ENCODE measurements at places on chromosomes 4 and X.

- no peak for DNase-seq
Measured at GRCh38 chr4:2768124-2768523, 12.0 kb upstream of the TNIP2 start.

DNA sequence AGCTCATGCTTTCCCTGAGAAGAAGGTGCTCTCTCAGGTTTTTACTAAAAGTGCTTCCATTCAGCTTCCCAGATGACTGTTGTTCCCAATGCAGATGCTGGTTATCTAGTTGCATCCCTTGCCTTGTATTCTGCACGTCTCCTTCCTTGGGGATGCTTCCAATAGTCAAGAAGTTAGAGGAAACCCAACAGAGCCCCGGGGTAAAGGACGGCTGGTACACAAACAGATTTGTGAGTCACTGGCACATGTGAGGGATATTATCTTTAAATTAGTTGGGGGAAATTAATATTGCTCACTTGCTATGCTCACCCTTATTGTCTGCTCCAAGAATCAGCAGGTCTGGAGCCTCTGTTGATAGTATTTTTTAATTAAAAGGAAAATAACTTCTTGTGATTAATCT is 465.2 kb upstream of the BOD1L1 start:
- no peak for DNase-seq

DNA sequence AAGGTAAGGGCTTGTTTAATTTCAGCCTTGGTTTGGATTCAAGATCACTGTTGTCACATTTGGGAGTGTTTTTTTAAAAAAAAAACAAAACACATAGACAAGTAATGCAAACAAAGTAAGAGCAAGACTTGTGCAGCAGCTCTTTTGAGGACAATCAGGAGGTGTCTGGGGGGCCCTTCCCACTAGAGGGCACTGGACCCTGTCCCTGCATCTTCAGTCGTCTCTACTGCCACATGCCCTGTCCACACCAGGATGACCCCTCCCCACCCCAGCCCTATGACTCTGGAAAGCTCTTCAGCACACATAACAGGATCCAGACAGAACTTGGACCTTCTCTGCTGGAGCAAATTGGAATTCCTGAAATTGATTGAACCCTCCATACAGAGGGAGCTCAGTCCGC is 71.0 kb downstream of the USP46 start:
- DNase-seq: peak; percentile 15

DNA sequence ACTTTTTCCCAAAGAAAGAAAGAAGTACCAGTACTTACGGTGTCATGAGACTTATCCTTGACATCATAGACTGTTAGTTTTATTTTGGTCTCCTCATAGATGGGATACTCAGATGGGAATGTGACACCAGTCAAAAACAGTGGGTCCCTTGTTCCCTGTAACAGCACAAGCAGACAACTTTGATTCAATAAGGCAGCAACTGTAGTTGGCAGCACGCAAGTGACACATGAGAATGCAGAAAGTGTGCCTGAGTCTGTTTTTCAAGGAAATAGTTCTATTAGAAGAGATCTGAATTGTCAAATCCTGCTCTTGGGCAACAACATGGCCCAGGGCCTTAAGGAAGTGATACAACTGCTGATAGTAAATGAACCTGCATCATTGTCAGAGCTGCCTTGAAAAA is 443.2 kb downstream of the INPP4B start:
- DNase-seq: no peak

- no peak for DNase-seq
Measured at GRCh38 chr4:140296335-140297220, 76.9 kb upstream of the SCOC start.

- no peak for DNase-seq
Measured at GRCh38 chr4:1830642-1831228, 25.2 kb downstream of the LETM1 start.

DNA sequence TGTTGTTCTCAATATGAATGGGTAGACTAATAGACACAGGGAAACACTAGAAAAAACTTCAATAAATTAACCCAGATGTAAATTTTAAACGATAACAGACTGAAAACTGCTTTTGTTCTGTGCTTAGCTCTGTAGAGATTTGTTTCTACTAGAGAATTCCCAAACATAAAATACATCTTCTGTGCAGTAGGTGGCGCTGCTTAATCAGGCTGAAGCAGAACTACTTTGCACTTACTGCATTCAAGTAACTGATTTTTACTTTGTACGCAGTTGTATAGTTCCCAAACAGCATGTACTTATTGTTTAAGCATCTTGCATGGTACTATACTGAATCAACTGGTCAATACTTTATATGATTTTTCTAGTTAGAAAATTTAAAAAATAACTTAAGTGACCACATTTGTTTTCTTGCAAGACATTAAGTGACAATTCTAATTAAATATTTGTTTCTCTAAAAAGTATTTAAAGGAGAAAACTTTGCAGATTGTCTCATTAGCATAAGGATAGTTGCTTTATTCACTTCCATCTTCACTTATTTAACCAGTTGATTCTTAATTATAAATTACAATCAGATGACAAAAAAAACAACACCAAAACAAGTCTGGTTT is 490.6 kb downstream of the IL15 start:
- peak; percentile 54 for DNase-seq

DNA sequence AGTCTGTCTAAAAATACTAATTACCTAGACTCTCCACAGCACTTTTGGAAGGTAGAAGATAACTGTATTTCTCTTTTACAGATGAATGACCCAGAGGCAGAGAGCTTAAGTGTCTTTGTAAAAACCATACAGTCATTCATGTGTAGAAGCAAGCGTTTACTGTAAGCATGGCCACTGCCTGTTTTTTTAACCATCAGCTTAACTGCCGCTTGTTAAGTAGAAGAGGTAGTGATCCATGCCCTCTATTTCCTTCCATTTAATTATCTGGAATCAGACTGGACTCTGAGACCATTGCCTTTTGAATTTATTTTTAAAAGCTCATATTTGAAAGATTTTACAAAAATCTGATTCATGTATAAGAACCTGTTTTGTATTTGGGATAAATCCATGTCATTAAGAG is 111.2 kb upstream of the TECRL start:
- no peak for DNase-seq
